ENCODE measurements at places on chromosomes 6 and 20.

GRCh38 chr6:30835576-30835975 is 48.7 kb upstream of the DDR1 start:
- no peak for DNase-seq

DNA sequence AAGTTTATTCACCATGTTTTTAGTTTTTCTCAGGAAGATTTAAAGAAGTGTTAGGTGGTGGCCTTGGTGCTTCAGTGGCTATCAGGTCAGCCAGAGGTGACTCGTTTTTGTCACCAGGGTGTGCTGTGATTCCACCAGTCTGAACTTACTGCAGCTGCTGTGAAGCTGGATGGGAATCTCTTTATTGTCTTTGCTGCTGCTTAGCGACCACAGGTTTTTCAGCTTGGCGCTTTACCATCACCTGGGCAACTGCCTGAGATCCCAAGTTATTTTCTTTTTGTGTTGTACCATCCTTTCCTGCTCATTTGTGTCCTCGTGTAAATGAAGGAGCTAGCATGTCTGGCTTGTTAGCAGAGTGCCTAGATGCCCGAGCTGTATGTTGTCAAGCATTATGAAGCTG is 146.9 kb downstream of the MACROD2 start:
- peak; percentile 3 for DNase-seq

GRCh38 chr20:43900496-43900895 is 14.2 kb upstream of the TOX2 start:
- DNase-seq: no peak

DNA sequence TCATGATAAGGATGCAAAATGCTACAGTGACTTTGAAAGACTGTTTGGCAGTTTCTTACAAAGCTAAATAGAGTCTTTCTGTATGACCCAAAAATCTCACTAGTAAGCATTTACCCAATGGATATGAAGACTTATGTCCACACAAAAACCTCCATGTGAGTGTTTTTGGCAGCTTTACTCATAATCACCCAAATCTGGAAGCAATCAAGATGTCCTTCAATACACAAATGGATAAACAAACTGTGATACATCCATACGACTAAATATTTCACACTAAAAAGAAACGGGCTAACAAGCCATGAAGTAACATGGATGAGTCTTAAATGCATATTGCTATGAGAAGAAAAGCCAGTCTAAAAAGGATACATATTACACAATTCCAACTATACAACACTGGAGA is 117.2 kb downstream of the PDE10A start:
- no peak for DNase-seq

- no peak for DNase-seq
Measured at GRCh38 chr6:161367472-161367871, 93.6 kb upstream of the AGPAT4 start.

GRCh38 chr6:108621117-108621516 is 60.4 kb downstream of the FOXO3 start:
- DNase-seq: peak; percentile 51

GRCh38 chr6:169452117-169452868 is 198.6 kb upstream of the THBS2 start:
- no peak for DNase-seq

- DNase-seq: no peak
Measured at GRCh38 chr6:145929037-145929633, 35.0 kb downstream of the SHPRH start.

GRCh38 chr6:137877606-137878005 is 10.5 kb downstream of the TNFAIP3 start:
- DNase-seq: no peak

- DNase-seq: no peak
Measured at GRCh38 chr20:46694484-46694883, 5.2 kb upstream of the TP53RK start.

DNA sequence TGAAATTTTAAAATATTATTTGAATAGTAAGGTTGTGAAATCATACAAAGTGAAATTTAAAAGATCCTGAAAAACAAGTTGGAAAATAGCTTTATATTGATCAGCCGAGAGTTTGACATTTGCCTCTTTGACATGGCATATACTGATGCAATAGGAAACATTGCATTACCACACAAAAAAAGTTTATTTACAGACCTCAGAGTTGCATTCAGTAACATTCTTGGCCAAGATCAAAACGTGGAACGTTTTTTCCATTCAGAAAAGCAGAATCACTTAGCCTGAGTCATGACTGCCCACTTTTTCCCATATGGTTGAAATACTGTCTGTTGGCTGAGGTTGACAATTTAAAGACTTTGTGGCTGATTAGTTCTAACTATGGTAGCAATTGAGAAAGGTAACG is 55.1 kb upstream of the BACH2 start:
- peak; percentile 34 for DNase-seq

DNA sequence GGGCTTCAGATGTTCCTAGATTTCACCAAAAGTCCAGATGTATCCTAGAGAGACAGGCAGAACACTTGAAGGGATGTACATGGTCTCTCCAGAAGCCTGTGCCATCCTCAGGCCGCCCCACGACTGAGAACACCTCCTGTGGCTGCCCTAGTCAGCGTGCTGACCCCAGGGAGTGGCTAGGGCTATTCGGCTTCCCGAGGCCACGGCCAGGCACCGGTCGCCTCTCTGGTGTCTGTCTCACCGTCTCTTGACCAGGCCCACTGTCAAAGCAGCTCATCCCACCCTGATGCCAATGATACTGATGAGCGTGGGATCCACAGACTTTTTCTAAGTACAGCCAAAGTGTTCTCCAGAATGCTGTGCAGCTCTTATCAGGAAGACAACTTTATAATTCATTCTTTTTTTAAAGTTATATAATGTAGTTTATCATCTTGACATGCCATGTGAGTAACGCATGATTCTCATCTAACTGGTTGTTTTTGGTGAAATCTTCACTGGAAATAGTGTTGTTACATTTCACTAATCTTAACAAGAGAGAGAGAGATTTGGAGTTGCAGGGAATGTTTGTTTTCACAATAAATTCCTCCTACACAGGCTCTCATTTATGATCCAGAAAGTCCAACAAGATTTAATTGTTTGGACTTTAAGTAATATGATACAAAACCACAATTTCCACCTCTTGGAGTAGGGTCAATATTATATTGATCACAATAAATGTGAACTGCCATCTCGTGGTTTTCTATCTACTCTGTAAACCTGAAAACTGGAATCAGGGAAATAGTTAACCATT is 41.7 kb upstream of the KLHL31 start:
- no peak for DNase-seq

DNA sequence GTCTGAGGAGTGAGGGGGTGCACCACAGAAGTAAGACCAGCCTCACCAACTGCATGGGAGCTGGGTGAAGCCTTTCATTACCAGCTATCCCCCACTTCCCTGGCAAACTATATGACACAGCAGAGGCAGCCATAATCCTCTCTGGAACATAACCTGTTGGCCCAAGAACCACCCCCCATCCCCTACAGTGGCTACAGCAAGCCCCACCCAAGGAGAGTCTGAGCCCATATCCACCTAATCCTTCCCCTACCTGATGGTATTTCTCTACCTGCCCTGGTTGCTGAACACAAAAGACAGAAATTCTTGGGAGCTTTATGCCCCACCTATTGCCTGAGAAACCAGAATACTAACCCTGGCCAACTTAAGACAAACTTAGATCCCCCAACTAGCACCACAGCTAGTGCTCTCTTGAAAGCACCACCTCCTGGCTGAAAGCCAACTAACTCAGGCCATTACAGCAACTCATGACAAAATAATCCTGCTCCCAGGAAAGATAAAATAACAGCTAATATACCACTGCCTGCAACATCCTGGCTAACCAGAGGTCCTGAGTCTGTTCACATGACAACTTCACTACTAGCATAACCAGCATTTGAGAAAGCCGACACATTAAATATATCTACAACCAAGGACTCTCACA is 11.2 kb downstream of the RNGTT start:
- DNase-seq: no peak

DNA sequence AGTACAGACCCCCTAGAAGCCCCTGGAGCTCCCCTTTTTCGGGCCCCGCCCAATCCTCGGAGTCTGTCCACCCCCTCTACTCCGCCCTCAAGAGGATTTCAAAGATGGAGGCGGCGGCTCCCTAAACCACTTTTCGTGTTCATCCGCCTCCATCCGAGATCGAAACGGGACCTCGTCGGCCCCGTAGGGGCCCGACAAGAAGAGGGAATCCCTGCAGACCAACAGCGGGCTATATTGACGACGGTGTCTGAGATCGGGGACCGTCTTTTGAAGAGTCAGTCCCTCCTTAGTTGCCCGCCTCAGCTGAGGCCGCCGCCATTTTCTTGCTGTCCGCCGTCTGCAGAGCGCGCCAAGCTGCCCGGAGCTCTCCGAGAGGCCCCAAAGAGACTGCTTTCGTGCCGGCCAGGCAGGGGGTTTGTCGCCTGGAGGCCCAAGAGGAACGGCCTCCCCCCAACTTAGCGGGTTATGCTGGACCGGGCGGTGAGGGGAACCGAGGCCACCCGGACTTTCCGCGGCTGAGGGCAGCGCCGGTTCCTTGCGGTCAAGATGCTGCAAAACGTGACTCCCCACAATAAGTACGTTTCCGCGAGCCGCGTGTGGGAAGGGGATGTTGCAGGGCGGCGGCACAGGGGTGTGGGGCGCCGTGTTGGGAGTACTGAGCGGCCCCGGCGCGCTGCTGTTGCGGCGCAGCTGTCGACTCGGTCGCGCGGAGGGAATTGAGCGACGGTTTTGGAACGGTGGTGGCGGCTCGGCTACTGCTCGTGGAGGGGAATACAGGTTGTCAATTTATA is 4.2 kb downstream of the BRD2 start:
- DNase-seq: peak; percentile 60

GRCh38 chr20:3340443-3340842 is 67.0 kb downstream of the DNAAF9 start:
- no peak for DNase-seq

GRCh38 chr20:31570735-31571617 is 34.1 kb upstream of the ID1 start:
- DNase-seq: no peak

DNA sequence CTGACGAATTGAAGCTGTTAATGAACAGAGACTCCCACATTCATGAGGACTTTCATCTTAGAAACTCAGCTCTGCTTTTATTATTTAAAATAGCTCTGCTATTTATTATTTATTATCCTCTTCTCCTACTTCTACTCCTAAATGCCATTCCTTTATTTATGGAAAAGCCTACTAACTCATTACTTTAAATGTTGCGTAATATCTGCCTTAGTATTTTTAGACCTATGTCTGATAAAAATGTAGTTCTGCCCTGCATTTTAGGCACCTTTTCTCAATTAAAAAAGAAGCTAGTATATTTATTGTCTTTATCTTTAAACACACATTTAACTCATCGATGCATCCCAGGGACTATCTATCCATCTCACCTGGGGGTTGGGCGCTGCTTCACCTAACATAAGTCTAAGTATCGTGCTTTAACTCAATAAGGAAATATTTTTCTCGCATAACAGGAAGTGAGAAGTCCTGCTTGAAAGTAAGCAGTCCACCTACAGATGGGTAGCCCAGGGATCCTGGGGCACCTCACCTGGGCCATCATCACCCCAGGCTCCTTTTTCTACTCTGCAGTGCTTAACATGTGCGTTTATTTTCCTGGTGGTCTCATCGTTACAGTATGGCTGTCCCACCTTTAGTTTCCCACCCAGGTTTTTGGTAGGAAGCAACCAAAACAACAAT is 31.3 kb upstream of the FAM184A start:
- DNase-seq: no peak

DNA sequence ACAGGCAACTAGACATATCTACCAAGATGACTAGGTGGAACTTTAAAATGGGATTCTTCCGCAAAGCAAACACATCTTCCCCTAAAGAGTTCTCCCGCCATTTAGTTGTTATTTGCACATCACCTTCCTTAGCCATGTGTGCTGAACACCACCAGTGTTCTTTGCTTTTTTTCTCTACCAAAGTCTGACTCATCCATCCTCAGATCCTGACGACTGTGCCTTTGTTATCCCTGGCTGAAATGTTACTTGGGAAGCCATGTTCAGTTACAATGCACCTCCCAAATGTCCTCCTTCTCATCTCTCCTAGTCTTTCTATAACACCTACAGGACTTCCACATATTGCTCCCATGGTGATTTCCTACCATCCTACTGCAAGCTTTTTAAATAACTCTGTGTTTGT is 593.5 kb upstream of the ARID1B start:
- no peak for DNase-seq

DNA sequence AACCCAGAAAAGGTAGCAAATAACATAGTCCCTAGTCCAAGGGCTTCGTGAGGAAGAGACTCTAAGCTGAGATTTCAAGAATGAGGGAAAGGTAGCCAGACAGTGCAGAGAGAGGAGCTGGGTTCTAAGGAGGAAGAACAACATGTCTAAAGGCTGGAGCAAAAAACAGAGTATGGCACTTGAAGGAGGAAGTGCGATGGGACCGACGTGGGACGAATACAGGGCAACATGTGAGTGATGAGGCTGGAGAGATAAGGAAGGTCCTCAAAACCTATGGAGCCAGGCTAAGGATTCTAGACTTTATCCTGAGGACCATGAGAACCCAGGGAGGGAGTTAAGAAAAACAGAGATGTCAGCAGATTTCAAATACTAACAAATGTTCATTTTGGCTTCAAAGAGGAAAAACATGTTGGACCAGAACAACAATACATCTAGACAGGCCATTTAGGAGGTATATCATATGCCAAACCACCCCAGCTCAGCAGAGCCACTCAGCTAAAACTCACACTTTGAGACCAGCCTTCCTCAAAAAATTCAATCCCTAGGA is 17.5 kb downstream of the ATXN1 start:
- DNase-seq: no peak

GRCh38 chr6:29887819-29888776 is 54.2 kb upstream of the HLA-A start:
- peak; percentile 93 for DNase-seq

DNA sequence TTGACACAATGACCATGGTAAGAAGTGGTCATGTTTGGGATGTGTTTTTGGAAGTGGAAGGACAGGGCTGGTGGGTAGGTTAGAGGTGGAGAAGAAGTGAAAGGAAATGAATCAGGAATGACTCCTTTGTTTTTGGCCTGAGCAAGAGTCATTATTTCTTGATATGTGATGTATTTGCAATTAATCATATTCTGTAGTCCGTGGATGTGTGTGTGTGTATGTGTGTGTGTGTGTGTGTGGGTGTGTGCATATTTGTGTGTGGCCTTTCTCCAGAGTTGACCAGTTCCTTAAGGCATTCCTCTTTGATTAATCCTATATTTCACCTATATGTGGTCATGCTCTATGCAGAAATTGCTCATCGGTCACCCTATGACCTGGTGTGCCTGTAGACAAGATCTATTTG is 130.7 kb downstream of the UTRN start:
- DNase-seq: no peak

DNA sequence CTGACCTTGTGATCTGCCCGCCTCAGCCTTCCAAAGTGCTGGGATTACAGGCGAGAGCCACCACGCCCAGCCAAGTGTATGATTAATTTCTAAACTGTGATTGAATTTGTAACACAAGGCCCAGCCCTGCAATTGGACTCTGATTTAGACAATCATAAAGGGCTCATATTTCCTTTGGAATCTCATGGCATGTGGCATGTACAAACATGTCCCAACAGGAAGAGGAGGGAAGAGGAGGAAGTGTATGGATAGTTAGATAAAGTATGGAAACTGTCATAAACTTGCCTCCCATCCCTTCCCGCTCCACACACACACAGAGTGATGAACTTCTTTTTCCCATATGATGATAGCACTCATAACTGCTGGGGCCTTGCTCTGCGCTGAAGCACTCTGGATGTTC is 27.2 kb upstream of the QKI start:
- DNase-seq: no peak

Data from activated CD8-positive, alpha-beta T cell treated with anti-CD3 and anti-CD28 coated beads for 36 hours (primary cell).